Left renal pelvis (tissue), 4 donors: ENCODE measurements at places on chromosomes 12 and 14. TPM values are rescaled to one million over a fixed set of nuclear protein-coding genes. Genes with fewer than 3 reads are reported as not detected.

DNA sequence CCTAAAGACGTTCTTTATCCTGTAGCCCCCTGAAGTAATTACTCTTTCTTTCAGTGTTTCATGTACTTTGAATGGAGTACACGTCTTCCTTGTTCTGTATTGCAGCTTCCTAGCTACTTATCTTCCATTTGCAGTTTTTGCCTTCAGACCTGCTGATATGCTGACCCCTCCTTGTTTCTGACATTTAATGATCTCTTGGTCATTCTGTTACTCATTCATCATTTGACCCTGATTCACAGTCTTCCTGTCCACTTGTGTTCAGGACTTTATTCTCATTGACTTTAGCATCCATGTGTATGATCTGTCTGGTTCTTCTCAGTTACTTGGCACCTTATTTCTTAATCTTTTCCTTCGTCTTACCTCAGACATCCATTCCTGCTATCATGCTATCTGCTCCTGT is 22.2 kb downstream of the CPSF2 start:
- no peak for DNase-seq

DNA sequence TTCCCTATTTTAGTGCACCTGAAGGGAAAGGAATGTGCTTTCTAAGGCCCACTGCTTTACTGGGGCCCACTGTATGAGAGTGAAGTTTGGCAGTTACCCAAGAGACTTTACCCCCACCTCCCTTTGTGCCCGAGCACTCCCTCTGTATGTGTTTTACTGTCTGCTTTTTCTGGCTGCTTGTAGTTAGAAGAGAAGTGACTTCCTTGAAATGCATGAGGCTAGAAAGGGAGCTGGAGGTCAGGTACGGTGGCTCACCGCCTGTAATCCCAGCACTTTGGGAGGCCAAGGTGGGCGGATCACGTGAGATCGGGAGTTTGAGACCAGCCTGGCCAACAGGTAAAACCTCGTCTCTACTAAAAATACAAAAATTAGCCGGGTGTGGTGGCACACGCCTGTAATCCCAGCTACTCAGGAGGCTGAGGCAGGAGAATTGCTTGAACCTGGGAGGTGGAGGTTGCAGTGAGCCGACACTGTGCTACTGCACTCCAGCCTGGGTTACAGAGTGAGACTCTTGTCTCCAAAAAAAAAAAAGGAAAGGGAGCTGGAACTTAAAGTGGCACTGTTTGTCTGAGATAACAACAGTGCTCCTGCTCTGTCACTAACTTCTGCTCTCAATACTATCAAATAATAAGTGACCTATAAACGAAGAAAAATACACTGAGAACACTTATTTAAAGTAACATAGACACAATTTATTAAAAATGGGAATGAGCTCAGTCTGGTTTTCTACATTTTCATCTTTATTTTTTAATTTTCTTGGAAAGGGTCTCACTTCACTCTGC is 5.8 kb downstream of the TRIP11 start:
- no peak for DNase-seq

DNA sequence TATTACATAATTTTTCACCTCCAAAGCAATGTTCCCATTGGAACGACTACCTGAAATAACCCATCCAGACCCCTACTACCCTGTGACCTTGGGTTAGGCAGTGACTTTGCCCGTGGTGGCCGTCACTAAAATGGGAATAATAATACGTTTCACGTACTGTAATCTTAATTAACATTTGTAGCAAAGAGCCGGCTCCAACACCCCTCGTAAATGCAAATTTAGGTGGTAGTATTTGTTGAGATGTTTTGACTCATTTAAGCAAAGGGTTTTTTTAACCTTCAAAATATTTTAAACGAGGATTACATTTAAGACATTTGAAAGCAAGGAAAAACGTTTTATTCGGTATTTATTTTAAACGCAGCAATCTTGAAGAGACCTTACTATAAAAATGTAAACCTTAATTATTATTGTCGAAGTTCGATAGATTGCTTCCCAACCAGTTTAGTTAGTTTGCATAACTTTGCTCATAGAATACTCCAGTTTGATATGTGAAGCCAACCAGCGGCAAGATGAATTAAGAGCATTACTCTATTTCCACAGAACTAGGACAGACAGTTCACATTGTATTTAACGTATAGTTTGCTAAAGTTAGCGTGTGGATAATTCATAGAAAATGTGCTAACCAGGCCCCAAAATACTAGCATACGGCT is 1.4 kb upstream of the ARID2 start:
- no peak for DNase-seq

GRCh38 chr12:91432089-91432488 is 249.5 kb upstream of the DCN start:
- no peak for DNase-seq

DNA sequence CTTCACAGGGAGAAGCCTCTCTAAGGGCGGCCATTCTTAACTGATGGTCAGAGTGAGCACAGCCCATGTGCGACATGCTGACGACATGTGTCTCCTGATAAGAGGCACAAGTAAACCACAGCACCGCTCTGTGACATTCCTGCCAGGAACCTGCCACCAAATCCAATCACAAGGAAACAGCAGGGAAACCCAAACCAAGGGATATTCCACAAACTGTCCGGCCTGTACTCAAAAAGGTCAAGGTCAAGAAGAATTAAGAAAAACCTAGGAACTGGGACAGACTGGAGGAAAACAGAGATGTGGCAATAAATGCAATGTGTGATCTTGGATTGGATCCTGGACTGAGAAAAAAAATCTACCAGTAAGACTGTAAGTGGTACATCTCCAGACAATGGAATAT is 91.9 kb downstream of the SYNE3 start:
- DNase-seq: no peak

- DNase-seq: no peak
Observed at GRCh38 chr12:106108185-106108835, 30.4 kb downstream of the NUAK1 start.

GRCh38 chr12:16568873-16569272 is 37.1 kb downstream of the LMO3 start:
- DNase-seq: no peak

GRCh38 chr14:64193821-64194220 is 100.3 kb downstream of the ESR2 start:
- no peak for DNase-seq

- DNase-seq: no peak
Observed at GRCh38 chr12:13489246-13489645, 292.7 kb downstream of the EMP1 start.

GRCh38 chr14:72550513-72550912 is 343.4 kb downstream of the DPF3 start:
- DNase-seq: no peak

DNA sequence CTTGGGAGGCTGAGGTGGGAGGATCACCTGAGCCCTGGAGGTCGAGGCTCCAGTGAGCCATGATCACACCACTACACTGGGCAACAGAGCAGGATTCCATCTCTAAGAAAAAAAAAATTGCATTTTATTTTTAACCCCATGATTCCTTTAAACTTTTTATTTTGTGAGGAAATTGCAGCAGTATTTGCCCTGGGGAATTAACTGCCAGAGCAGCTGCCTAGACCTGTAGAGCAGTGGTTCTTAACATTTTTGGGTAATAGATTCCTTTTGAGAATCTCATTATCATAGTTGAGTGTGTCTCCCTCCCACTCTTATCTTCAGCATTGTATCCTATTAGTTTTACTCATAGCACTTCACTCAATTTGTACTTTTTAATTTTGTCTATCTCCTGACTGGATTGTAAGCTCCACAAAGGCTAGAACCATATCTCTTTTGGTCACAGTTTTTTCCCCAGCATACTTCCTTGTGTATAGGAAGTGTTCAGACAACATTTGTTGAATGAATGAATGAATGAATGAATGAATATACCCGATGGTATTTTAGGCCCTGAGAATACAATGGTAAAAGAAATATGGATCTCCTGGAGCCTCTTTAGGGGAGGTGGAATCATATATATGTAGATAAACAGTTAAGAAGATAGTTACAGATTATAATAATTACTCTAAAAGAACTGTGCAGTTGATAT is 40.6 kb downstream of the BRMS1L start:
- no peak for DNase-seq

DNA sequence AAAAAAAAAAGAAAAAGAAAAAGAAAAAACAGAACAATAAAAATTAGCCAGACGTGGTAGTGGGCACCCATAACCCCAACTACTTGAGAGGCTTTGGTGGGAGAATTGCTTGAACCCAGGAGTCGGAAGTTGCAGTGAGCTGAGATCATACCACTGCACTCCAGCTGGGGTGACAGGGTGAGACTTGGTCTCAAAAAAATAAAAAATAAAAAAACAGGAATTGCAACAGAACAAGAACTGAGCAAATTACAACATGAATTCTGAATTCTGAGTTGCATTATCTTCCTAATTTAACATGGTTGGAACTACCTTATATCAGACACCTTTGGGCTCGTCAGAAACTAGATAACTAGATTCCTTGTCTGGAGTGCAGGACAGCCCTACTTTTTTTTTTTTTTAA is 53.3 kb upstream of the NR2C1 start:
- no peak for DNase-seq

- DNase-seq: no peak
Observed at GRCh38 chr12:90460681-90461080, 494.3 kb downstream of the CCER1 start.

GRCh38 chr12:30448038-30448437 is 247.6 kb downstream of the IPO8 start:
- DNase-seq: no peak

DNA sequence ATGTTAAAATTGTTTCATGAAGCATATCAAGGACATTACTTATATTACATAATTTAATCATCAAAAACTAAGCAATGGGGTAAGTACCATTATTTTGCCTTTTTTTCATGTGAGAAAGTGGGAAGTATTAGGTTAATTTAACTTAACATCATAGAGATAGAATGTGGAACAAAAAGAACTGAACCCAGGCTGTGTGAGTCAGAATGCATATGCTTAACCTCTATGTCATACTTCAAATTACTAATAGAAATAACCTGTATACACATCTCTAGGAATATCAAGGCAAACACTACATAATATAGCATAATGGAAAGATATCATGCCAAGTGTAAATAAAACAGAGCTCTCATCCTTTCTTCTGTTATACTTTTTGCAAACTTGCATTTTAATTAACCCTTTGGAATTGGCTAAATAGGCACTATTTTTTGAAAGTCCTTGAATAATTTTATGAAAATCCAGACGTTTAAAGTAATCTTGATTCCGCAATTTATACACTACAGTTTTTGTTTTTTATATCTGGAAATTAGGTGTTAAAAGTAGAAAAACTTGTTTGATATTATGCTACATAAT is 777.7 kb downstream of the SLC6A15 start:
- no peak for DNase-seq

DNA sequence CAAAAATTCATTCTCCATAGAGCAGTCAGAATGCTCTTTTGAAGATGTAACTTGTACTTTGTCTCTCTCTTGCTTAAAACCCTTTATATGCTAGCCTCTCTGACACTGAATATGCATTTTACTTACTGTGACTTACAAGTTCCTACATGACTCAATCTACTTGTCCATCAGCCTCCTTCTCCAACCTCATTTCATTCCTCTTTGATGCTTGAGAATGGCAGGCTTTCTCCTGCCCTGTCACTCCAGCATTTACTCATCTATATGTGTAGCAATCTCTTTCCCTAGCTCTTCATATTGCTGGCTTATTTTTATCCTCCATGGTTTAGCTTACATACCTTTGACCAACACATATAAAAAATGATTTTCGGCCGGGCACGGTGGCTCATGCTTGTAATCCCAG is 561.9 kb downstream of the CCER1 start:
- DNase-seq: no peak

- no peak for DNase-seq
Observed at GRCh38 chr12:49105504-49106084, 5.1 kb downstream of the LMBR1L start.

- DNase-seq: no peak
Observed at GRCh38 chr12:19707948-19708409, 268.7 kb downstream of the AEBP2 start.

- no peak for DNase-seq
Observed at GRCh38 chr12:93121729-93122488, 192.8 kb upstream of the EEA1 start.

GRCh38 chr12:56591961-56592360 is 38.2 kb downstream of the BAZ2A start:
- DNase-seq: no peak

GRCh38 chr14:103097994-103098957 is 3.8 kb downstream of the EXOC3L4 start:
- DNase-seq: no peak

- no peak for DNase-seq
Observed at GRCh38 chr12:124194893-124195566, 99.9 kb upstream of the RFLNA start.

DNA sequence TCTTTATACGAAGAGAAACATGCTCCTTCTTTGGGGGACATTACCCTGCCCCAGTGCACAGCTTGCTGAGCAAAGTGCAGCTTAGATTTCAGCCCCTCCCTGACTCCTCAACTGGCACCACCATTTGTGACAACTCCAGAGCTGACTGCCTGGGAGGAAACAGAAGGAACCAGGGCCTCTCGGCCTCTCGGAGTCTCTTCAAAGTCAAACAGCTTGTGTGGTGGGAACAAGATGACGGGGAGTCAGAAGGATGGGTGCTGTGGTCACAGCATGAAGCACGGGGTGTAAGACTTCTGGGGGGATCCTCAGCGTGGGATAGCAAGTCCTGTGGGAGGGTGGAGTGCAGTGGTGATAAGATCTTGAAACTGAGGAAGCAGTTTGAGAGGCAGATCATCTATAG is 123.5 kb upstream of the BCL2L14 start:
- no peak for DNase-seq

DNA sequence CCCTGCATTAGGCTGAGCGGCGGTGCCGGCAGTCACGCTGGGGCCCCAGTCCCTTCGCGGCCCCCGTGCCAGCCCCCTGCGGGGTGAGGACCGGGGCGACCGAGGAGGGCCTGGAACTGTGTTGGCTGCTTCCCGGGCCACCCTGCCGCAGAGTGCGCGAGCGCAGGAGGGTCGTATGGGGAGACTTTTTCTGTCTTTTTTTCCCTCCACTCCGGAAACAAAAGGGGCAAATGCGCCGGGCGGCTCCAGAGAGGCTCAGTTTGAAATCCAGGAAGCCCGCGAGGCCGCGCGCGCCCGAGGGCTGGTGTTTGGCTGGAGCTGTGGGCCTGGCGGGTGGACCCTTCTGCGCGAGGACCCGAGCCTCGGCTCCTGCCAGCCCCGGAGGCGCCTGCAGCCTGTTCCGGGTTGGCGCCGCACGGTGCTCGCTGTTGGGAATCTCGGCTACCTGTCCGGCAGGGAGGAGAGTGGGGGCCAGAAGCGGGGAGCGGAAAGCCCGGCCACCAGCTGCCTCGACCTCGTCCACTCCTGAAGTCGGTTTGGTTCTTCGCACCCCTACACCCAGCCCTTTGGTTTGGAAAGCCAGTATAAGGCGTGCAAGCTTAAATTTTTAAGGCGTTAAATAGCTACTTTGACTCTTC is 638 bp downstream of the PLEKHG3 start:
- DNase-seq: no peak

GRCh38 chr12:131788070-131788469 is 40.1 kb upstream of the MMP17 start:
- DNase-seq: no peak

GRCh38 chr12:34394211-34395055 is 372.1 kb downstream of the ALG10 start:
- DNase-seq: no peak

GRCh38 chr12:79885911-79886490 is 48.9 kb downstream of the PPP1R12A start:
- no peak for DNase-seq

GRCh38 chr12:99092100-99092851 is 447.2 kb downstream of the APAF1 start:
- no peak for DNase-seq

The ZDHHC22 gene
- polyA plus RNA-seq: 0.70 TPM

The TAC3 gene
- 1.9 TPM for polyA plus RNA-seq

The LIN7A gene
- polyA plus RNA-seq: 20.8 TPM

The ATXN2 gene
- 85.2 TPM for polyA plus RNA-seq

The KERA gene
- 0.10 TPM for polyA plus RNA-seq

The ACSS3 gene
- 18.3 TPM for polyA plus RNA-seq

The DCN gene
- polyA plus RNA-seq: 424 TPM
